Tibial artery (tissue), 4 donors: ENCODE measurements at places on chromosomes 11 and 22.

GRCh38 chr22:48639896-48640748 lies 1187.6 kb downstream of the BRD1 start:
- H3K27ac ChIP-seq, result no peak overlapping the region
- peaks cover 11% of the 10 kb centered on the region for H3K27me3 ChIP-seq
- no peaks in the 10 kb centered on the region for H3K36me3 ChIP-seq

DNA sequence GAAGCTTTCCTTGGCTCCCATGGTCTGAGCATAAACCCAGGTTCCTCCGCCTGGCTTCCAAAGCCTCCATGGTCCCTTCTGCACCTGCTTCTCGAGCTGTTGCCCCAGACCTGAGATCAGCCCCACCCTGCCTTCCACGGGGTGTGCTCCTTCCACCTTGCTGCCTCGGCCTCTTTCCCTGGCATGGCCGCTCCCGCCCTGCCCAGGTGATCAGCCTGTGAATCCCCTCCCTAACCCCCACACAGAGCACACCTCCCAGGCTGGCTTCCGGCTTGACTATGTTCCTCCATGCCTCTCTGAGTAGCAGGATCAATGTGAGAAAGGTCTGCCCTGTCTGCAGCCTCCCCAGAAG lies 2.7 kb upstream of the PPP6R3 start:
- DNase-seq, result no peak
- H3K4me3 ChIP-seq, result no peak overlapping the region
- H3K27ac ChIP-seq, result no peak overlapping the region

DNA sequence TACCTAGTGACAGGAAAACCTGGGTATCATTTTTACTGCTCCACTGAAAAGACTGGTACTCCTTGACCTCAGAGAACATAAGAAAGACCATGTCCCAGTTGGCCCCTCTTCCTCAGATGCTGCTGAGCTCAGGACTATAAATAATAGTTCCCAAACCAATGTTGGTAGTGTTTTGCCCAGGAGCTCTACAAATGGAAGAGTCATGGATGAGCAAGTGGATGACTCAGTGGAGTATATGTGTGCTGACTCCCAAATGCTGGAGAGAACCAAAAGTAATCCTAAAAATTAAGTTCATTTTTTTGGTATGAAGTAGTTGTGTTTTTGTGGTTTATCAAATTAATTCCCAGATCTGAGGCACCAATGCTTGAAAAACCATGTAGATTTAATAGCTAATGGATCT lies 482.0 kb downstream of the KCNA4 start:
- DNase-seq, result no peak
- no peaks in the 10 kb centered on the region for H3K4me1 ChIP-seq
- no peak overlapping the region for H3K27ac ChIP-seq
- no peak overlapping the region for H3K4me3 ChIP-seq

DNA sequence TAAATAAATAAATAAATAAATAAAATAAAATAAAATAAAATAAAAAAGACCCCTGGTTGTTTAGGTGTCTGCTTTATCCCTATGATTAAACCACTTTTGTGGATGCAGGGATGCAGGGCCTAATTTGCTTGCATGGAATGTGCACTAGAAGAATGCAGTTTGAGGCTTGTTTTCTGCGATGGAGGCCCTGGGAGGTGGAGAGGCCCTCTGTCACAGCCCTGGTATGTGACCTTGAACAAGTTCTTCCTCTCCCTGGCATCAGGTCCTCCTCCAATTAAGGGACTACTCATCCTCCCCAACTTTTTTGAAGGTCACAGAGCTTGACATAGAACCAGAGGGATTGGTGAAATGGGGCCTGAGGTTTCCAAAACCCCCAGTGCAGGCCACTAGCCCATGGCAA lies 22.7 kb downstream of the KCNJ4 start:
- no peak overlapping the region for H3K4me3 ChIP-seq
- DNase-seq, result no peak
- H3K27ac ChIP-seq, result no peak overlapping the region
- no peaks in the 10 kb centered on the region for H3K36me3 ChIP-seq

- no peaks in the 10 kb centered on the region for H3K4me1 ChIP-seq
- DNase-seq, result no peak
- no peak overlapping the region for H3K27ac ChIP-seq
- peaks cover 79% of the 10 kb centered on the region for H3K27me3 ChIP-seq
Observed at GRCh38 chr11:129374993-129375750, 476 bp upstream of the BARX2 start.

GRCh38 chr22:19694696-19695095 lies 19.6 kb upstream of the SEPTIN5 start:
- no peak for DNase-seq
- H3K4me3 ChIP-seq, result no peak overlapping the region
- H3K36me3 ChIP-seq, result no peaks in the 10 kb centered on the region
- H3K4me1 ChIP-seq, result no peaks in the 10 kb centered on the region
